CD4-positive, alpha-beta T cell treated with Interleukin-15 for 4 hours (primary cell): ENCODE measurements at places on chromosomes 2 and 18.

- no peak for DNase-seq
Measured at GRCh38 chr2:9462886-9463697, 11.3 kb upstream of the IAH1 start.

- DNase-seq: no peak
Measured at GRCh38 chr18:10130606-10131005, 216.8 kb downstream of the VAPA start.

GRCh38 chr2:109170645-109171044, 41.6 kb downstream of the SH3RF3 start:
- no peak for DNase-seq

- DNase-seq: no peak
Measured at GRCh38 chr18:78242254-78242643, 737.4 kb upstream of the SALL3 start.

DNA sequence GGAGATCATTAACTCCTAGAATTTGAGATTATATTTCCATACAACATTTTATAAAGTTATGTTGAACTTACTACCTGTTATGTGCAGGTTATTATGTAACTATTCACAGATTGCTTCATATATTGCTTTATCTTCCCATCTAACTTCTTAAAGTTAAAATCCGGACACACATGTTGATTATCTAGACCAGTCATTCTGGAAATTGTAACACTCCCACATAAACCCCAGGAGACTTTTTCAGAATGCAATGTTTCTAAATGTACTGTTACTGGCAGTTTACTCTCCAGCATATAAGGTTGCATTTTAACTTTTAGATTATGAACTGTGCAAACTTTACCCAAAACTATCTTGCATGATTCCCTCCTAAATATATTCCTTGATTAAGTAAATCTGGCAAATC, 70.5 kb upstream of the FAM117B start:
- DNase-seq: no peak

- no peak for DNase-seq
Measured at GRCh38 chr2:106563195-106563594, 76.0 kb downstream of the CD8B2 start.

- DNase-seq: no peak
Measured at GRCh38 chr2:15776629-15776919, 163.8 kb upstream of the MYCN start.

GRCh38 chr2:64658269-64658668, 4.6 kb upstream of the SERTAD2 start:
- no peak for DNase-seq

DNA sequence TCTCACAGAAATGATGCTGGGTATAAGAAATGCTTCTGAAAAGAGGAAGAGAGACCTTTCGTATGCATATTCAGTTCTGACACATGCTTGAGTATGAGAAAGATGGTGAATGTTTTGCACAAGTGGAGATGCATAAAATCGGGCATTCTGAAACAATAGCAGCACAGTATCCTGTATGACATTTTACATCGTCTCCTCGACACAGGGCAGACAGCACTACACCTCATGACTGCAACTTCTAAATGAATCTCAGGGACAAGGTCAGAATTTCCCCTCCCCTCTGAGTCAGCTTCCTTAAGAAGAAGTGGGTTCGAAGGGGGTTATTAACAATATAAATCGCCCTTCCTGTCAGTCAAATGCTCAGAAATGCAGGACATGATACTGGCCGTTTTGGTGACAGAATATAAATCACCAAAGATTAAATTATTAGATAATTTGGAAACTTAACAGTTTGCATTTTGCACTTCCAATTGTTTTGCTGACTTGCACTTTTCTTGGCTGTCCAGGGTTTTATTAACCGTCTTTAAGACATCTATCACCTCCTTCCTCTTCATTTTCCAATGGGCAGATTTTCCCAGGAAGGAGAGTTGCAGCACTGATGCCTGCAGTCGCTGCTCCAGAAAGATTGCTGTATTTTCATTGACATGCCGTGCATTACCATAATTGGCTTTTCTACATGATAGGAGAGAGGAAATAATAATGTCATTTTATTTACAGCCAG, 57.2 kb downstream of the TSHZ1 start:
- DNase-seq: no peak

DNA sequence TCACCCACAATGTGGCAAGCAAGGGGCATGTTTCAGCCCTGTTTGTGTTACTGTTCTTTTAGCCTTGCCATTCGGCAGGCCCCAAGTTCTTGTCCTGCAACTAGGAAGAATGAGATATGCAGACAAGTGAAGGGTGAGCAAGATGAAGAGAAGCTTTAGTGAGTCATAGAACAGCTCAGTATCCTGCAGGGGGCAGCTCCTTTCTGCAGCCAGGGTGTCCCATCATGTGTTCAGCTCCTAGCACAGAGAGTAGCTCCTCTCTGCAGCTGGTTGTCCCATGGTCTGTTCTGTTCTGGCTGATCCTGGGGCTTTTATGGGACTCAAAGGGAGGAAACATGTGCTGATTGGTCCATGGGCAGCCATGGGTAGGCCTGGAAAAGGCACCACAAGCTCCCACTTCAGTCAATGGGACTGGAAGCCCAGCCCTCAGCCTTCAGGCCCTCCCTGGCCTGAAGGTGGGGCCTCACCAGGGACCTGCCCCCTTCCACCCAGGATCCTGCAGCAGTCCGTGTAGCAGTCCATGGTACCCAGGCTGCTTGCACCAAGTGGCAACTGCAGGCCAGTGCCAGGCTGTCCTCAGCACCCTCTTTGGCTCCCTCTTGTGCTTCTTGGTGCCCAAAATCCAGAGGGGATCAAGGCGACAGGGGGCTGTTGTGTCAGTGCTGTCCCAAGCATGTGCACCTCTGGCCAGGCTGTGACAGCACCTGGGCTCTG, 326.4 kb downstream of the NR4A2 start:
- no peak for DNase-seq

GRCh38 chr2:145154731-145155130, 634.8 kb upstream of the ZEB2 start:
- no peak for DNase-seq

DNA sequence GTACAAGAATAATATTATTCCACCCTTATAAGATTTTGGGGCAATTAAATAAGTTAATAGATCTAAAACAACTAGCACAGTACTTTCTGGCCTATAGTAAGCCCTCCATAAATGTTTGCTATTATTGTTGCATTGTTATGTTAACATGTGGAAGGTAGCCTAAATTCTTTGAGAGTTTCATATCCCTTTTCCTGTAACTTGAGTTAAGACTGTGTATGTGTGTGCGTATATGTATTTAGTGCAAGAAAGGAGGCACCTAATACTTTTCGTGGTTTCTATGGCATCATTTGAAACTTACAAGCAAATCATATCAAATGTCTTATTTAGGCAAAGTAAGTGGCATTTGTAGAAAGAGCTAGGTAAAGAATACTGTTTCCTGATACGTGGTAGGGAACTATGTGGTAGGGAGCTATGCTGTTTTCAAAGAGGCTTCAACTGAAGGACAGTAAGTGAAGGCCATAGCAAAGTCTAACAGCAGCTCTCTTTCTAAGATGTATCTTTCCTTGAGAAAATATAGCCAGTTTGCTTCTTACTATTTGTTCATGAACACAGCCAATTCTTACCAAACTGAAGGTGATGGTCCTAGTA, 36.8 kb upstream of the C2orf74 start:
- no peak for DNase-seq

DNA sequence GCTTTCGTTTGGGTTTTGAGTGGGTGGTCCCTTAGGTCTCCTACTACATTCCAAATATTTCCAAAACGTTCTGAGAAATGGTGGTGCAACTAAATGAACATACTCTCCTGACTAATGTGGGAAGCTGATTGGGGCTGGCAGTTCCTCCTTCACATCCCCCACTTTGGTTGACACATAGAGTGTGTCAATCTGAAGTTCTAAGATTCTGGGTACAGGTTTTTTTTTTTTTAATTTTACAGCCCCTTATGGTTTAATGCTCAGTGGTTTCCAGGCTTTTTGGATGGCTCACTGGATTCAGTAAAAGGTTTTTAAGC, 58.4 kb upstream of the ITGB6 start:
- DNase-seq: no peak

DNA sequence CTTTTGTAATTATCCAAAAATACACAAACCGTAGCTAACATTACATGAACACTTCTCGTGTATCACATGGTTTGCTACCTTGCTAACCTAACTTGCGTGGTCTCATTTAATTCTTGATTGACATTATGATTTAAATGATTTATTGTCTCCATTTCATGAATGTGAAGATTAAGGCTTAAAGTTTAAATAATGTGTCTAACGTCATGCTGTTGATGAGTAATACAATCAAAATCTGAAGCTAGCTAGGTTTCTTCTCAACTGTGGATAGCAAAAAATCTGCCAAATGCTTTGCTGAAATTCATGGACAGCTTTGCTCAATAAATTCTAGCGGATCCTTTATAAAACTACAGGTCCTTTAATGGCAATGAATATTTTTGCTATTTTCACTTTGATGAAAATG, 274.1 kb upstream of the MC4R start:
- no peak for DNase-seq

GRCh38 chr18:45330170-45330594, 285.1 kb upstream of the SLC14A2 start:
- DNase-seq: no peak

DNA sequence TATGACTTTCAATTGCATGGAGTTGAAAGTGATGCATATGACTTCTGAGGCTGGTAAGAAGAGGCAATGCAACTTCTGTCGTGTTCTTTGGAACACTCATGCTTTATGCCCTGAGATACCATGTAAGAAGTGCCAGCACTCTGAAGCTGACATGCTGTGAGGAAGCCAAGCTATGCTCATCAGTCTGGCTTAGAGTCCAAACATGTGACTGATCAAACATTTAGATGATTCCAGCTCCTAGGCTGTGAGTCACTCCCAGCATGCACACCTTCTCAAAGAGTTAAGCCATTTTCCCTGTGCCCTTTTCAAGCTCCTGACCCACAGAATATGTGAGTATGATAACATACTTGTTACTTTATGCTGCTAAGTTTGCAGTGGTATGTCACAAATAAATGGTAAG, 15.8 kb upstream of the VRK2 start:
- no peak for DNase-seq

DNA sequence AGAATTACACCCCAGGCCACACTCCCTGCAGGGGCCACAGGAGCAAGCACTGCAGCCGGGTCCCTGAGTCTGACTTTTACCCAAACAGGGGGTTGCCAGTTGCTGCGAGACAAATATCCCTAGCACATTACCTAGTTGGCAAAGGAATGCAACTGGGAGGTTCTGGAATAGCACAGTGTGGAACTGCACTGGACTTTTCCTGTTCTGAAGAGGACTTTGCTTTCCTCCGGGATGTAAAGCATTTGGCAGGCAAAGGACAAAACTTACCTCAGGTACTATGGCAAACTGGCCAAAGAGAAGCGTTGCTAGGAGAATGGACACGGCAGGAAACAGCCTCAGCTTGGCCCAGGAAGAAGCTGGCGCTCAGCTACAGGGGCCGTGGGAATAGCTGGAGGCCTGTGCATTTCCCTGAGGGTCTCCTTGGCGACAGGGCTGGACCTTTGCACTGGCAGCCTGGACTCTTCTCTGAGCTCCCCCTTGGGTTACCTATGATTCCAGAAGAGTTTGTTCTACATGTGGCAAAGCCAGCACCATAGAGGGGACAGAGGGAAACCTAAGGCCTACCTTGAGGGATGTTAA, 45.0 kb downstream of the BCL11A start:
- no peak for DNase-seq

- no peak for DNase-seq
Measured at GRCh38 chr2:129654331-129654730, 325.1 kb upstream of the RAB6C start.

- no peak for DNase-seq
Measured at GRCh38 chr2:230735884-230736283, 23.2 kb downstream of the CAB39 start.
